Daoy (cell line): ENCODE measurements at places on chromosomes 2 and 18. TPM values are rescaled to one million over a fixed set of nuclear protein-coding genes. Genes with fewer than 3 reads are reported as not detected.
A peak's percentile ranks its signal among the peaks of the same experiment; 100 is the strongest.

The APCDD1 gene
- total RNA-seq, result 0.23 and 0.80 TPM in 2 replicates

The ZNG1B gene
- 42.5 and 58.1 TPM in 2 replicates for total RNA-seq

The GALNT14 gene
- total RNA-seq, result 22.3 and 32.3 TPM in 2 replicates

The POTEC gene
- total RNA-seq, result 2.9 and 3.8 TPM in 2 replicates

The DSC3 gene
- not detected in 2 replicates for total RNA-seq

The MBP gene
- 0.21 TPM in 1 of 2 replicates, not detected in the other for total RNA-seq

The UGT1A5 gene
- total RNA-seq, result 0.34 TPM in 1 of 2 replicates, not detected in the other

The AOX1 gene
- 2.3 and 11.7 TPM in 2 replicates for total RNA-seq

The CPLX4 gene
- not detected in 2 replicates for total RNA-seq

The UGT1A8 gene
- 15.1 and 15.4 TPM in 2 replicates for total RNA-seq

The ASXL3 gene
- total RNA-seq, result 0.18 and 0.29 TPM in 2 replicates

The TSN gene
- total RNA-seq, result 99.0 and 106 TPM in 2 replicates

- peak; percentile 46 for DNase-seq
These were observed 28.6 kb downstream of the PLA2R1 start for GRCh38 chr2:160033732-160034392.

- DNase-seq, result no peak
These were observed 855.4 kb upstream of the CELF4 start for GRCh38 chr18:38421021-38421420.

- no peak for DNase-seq
These were observed 69.9 kb upstream of the MAPRE2 start for GRCh38 chr18:34971313-34971712.

GRCh38 chr2:181332044-181332605 is 125.1 kb upstream of the ITGA4 start:
- DNase-seq, result no peak

GRCh38 chr2:24342110-24342910 is 18.0 kb downstream of the ITSN2 start:
- DNase-seq, result no peak

GRCh38 chr2:226478109-226478809 is 321.4 kb downstream of the IRS1 start:
- peak; percentile 85 for DNase-seq

GRCh38 chr18:54294274-54294673 is 25.0 kb downstream of the POLI start:
- DNase-seq, result no peak

DNA sequence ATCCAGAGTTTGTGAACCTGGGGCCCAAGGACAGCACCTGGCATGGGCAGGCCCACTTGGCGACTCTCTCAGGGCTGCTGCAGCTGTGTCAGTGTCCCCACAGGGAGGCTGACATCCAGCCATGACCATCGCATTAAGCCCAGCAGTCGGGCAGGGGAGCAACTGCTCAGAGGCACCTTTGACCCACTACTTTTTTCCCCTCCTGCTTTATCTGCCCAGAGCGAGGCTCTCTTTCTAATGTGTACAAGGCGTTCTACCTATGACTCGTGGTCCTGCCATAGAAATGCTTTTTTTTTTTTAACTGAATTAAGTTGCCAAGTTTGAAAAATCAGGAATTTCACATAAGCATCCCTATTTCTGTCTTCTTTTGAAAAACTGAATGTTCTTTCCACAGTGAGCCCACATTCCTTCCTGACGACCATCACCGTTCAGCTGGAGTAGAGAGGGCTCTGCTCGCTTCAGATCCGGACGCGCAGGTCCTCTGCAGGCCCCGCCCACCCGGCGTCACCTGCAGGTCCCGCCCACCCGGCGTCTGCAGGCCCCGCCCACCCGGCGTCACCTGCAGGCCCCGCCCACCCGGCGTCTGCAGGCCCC is 403 bp upstream of the CLUL1 start:
- peak; percentile 41 for DNase-seq

DNA sequence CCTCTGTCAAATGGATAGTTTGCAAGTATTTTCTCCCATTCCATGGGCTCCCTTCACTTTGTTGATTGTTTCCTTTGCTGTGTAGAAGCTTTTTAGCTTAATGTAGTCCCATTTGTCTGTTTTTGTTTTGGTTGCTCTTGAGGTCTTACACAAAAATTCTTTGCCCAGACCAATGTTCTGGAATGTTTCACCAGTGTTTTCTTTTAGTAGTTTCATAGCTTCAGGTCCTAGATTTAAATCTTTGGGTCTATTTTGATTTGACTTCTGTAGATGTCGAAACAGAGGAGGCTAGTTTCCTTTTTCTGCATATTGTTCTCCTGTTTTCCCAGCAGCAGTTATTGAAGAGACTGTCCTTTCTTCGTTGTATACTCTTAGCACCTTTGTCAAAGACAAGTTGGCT is 351.6 kb downstream of the PTPRM start:
- DNase-seq, result no peak

- no peak for DNase-seq
These were observed 122.8 kb downstream of the TMEM200C start for GRCh38 chr18:5772306-5773105.

GRCh38 chr2:33104726-33105125 is 158.0 kb downstream of the LTBP1 start:
- peak; percentile 40 for DNase-seq

GRCh38 chr2:226198956-226199355 is 600.7 kb downstream of the IRS1 start:
- no peak for DNase-seq

DNA sequence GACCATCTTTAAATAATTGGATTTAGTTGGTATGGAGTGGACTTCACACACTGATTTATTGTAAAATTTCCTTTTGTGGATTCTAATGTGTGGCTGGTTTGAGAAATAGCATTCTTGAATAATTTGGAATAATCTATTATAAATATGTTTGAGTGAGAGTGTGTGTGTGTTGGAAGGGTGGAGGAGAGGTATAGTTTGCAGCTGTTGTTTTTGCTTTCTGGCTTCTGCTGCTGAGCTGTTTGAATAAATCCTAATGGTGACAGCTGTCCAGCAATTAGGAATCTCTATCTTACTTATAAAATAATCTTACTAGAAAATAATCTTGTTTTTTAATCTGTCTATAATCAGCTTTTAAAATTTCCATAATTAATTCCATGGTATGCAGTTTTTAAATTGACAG is 1283.0 kb upstream of the CDH2 start:
- no peak for DNase-seq

- no peak for DNase-seq
These were observed 212.1 kb downstream of the LRRTM1 start for GRCh38 chr2:80092474-80092873.

GRCh38 chr2:192584976-192585375 is 390.2 kb upstream of the TMEFF2 start:
- DNase-seq, result no peak

DNA sequence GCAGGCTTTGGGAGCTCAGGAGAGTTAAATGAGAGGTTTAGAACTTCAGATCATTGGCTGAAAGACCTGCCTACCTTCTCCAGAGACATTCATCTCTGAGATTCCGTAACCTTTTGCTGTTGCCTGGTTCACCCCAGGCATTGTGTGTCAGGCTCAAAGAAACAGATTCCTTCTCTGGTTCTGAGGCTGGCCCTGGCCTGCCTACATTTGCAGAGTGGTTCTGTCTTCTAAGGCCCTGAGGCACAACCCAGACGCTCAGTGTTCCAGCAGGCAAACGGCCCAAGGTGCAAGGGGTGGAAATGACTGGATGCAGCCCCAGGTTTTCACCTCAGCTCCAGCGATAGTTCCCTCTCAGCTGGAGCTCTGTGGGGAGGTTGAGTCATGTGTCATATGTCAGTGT is 48.3 kb downstream of the MYO3B start:
- no peak for DNase-seq

DNA sequence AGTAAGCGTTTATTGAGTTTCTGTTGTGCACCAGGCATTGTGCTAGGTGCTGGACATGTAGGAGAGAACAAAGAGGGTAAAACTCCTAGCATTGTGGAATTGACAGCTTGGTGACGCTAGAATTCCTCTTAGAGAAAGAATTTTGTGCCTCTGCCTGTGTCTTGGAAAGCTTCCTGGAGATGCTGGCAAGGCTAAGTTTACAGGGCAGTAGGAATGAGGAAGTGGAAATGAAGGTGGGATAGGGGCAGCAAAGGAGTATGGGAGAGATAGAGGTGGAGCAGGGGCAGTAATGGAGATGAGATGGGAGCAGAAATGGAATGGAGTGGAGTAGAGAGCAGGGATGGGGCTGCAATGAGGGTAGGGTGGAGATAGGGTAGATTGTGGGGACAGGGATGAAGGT is 29.8 kb downstream of the GPR39 start:
- DNase-seq, result no peak

GRCh38 chr2:231545105-231545902 is 15.1 kb upstream of the NMUR1 start:
- DNase-seq, result peak; percentile 90

- no peak for DNase-seq
These were observed 112.7 kb downstream of the LCLAT1 start for GRCh38 chr2:30559544-30560275.

GRCh38 chr2:24826773-24827145 is 33.5 kb downstream of the CENPO start:
- DNase-seq, result no peak

DNA sequence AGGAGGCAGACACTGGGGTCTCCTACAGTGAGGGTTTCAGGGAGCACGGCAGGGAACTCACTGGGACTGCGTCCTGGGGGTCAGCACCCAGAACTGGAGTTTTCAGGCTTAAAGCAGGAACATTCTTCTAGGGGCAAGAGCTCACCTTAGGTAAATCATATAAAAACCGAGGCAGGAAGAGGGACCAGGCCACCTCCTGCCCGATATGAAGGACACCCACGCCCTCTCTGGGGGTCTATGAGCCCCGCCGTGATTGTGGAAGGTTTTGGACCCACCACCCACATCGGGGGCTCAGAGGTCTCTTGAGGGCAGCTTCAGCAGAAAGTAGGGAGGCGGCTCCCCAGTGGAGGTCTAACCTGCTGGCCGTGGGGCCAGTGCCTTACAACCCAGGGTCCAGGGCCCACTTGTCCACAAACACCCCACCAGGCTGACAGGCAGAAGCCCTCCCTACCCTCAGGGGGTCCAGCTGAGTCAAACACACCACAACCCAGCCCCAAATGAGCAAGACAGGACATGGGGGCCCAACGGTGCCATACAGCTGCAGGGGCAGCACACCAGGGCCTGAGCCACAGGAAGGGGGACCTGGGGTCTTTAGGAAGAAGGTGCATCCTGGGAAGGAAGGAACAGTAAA is 25.3 kb downstream of the CROCC2 start:
- DNase-seq, result no peak

- no peak for DNase-seq
These were observed 234.7 kb downstream of the TTC32 start for GRCh38 chr2:19667085-19667484.

GRCh38 chr2:147628971-147629421 is 215.8 kb upstream of the ACVR2A start:
- DNase-seq, result no peak

- DNase-seq, result no peak
These were observed 1652.1 kb upstream of the DDX18 start for GRCh38 chr2:116162395-116162794.

GRCh38 chr18:75475228-75475627 is 47.7 kb upstream of the SMIM21 start:
- peak; percentile 52 for DNase-seq

DNA sequence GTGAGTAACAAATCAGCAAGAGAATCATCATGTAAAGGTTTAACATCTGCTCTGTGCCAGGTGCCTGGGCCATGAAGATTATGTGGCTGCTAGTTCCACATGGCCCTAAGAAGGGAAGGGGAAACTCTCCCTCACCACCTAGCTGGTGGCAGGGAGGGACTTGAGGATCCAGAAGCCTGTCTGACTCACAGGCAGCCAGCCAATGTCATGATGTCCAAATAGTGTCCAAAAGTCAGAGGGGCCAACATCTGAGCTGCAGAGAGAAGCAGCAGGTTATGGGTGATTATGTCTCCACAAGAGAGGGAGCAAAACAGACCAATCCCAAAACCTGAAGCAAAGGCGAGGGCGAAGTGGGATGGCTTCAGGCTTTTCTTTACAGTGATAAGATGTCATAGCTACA is 61.9 kb upstream of the SPP2 start:
- no peak for DNase-seq

GRCh38 chr2:236679884-236680860 is 110.5 kb downstream of the ACKR3 start:
- DNase-seq, result peak; percentile 70

DNA sequence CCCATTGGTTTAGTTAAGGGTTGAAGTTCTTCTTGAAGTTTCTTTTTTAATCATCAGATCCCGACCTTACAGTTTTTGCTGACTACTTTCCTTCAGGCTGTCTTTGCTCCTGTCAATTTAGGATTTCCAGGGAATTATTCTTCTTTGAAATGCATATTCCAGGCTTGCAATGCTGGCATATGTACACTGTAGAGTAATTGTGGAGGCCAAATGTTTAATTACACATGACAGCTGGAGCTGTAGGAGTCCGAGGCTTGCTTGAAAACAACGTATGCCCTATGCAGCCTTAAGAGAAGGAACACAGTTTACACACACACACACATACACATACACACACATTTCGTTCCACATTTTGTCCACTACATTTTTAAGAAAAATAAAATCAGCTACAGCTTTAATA is 602.3 kb downstream of the TMEM182 start:
- no peak for DNase-seq

DNA sequence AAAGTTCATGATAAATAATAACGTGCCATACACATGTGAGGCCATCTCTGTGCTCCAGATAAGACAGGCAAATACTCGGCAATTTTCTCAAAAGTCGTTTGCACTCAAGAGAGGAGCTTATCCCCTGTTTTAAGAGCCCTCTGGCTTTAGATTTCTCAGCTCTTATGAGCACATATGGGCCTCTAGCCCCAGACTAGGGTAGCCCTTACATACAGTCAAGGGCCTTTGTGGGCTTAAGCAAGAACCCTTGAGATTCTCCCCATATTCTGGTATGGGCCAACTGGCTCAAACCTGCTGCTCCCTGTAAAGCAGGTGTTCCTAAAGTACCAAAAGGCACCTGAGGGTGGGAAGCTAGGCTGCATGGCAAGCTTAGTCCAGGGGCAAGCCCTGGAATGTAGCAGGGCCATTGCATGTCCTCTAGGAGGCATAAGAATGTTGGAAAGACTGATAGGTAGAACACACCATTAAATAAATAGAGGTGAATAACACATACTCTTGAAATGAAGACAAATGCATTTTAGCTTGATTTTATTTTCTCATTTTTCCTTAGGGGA is 66.1 kb downstream of the FASTKD2 start:
- DNase-seq, result no peak

DNA sequence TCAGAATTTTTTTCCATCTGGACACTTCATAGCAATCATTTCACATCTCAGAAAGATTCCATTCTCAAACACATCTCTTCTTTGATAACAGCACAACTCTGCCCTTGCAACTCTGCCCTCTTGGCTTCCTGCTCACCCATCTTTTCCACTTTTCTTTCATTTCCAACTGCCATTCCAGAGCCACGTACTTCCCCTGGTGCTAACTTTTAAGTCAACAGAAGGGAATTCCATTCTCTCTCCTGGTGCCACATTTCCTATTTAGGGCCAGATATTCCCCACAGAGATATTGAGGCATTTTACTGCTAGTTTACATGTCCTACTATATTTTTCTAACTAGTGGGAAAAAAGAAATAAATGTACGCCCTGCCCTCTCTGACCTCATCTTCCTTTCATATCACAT is 590.2 kb downstream of the ARHGAP15 start:
- no peak for DNase-seq

- no peak for DNase-seq
These were observed 803.3 kb upstream of the CELF4 start for GRCh38 chr18:38368886-38369285.
